ENCODE measurements at places on chromosomes 13 and 19.

GRCh38 chr19:29277102-29277501, 64.2 kb upstream of the UQCRFS1 start:
- peak; percentile 58 for DNase-seq

- no peak for DNase-seq
Measured at GRCh38 chr13:55745828-55746227, 1394.9 kb upstream of the PRR20A start.

- DNase-seq = no peak
Measured at GRCh38 chr13:80448725-80449124, 107.8 kb upstream of the SPRY2 start.

GRCh38 chr19:1248139-1248785, at the start of gene MIDN:
Gene MIDN, plus strand, starts transcription at chr19:1248583. Its CDS starts 1,714 bp downstream, at chr19:1250297.
- DNase-seq = peak; percentile 64

GRCh38 chr13:30874561-30874960, 31.5 kb upstream of the MEDAG start:
- no peak for DNase-seq

- no peak for DNase-seq
Measured at GRCh38 chr19:3748965-3749364, 12.5 kb downstream of the APBA3 start.

DNA sequence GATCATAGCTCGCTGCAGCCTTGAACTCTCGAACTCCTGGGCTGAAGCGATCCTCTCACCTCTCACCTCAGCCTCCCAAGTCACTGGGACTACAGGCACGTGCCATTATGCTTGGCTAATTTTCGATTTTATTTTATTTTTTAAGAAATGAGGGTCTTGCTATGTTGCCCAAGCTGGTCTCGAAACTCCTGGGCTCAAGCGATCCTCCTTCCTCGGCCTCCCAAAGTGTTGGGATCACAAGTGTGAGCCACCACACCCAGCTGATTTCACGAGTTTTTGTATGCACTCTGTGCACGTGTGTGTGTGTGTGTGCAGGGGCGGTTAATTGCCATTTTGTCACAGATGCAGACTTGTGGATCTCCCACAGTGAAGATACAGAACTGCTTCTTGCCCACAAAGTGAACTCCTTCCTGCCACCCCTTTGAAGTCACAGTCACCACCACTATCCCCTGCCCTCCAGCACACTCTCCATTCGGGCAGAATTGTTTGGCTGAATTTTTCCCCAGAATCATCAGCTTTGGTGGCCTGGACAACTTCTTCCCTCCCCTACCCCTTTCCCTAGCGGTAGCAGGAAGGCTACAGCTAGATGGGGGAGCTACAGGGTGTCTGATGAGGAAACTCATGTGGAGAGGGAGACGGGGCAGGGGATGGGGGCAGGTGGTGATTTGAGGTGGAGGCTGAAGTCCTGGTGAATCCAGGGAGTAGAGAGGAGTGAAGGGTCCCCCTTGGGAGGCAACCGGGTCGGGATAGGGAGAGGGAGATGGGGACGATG, 59.6 kb downstream of the CELF5 start:
- no peak for DNase-seq

GRCh38 chr13:48645845-48646244, 7.9 kb upstream of the CYSLTR2 start:
- no peak for DNase-seq

- DNase-seq = no peak
Measured at GRCh38 chr13:77836423-77836822, 82.2 kb downstream of the EDNRB start.
